Trophoblast cell (in vitro differentiated cells and primary cell): ENCODE measurements at places on chromosomes 2 and 18.
A peak's percentile ranks its signal among the peaks of the same experiment; 100 is the strongest.

DNA sequence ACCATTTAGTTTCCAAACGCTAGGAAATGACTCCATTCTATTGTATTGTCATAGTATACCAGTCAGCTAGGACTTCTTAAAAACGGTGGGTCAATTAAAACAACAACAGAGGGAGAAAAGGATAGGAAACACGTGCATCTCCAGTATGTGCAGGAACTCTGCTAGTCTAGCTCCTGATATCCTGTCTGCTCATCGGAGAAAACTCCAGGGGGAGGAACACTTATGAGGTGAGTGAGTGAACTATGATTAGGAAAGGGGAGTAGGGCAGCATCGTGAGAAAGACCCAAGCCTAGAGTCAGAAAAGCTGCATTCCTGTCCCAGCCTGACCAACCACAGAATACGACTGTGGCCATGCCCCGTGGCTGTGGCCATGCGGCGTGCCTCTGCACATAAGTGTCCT is 34.2 kb downstream of the DTNB start:
- peak; percentile 74 for DNase-seq
- peaks cover 8% of the 10 kb centered on the region for H3K4me1 ChIP-seq
- no peak overlapping the region for H3K27ac ChIP-seq

- no peaks in the 10 kb centered on the region for H3K36me3 ChIP-seq
- no peak overlapping the region for H3K4me3 ChIP-seq
- H3K27me3 ChIP-seq: no peaks in the 10 kb centered on the region
- peak; percentile 80 for DNase-seq
- peaks cover 7% of the 10 kb centered on the region for H3K4me1 ChIP-seq
- H3K27ac ChIP-seq: no peak overlapping the region
Observed at GRCh38 chr2:218448934-218449333, 30.0 kb downstream of the VIL1 start.

DNA sequence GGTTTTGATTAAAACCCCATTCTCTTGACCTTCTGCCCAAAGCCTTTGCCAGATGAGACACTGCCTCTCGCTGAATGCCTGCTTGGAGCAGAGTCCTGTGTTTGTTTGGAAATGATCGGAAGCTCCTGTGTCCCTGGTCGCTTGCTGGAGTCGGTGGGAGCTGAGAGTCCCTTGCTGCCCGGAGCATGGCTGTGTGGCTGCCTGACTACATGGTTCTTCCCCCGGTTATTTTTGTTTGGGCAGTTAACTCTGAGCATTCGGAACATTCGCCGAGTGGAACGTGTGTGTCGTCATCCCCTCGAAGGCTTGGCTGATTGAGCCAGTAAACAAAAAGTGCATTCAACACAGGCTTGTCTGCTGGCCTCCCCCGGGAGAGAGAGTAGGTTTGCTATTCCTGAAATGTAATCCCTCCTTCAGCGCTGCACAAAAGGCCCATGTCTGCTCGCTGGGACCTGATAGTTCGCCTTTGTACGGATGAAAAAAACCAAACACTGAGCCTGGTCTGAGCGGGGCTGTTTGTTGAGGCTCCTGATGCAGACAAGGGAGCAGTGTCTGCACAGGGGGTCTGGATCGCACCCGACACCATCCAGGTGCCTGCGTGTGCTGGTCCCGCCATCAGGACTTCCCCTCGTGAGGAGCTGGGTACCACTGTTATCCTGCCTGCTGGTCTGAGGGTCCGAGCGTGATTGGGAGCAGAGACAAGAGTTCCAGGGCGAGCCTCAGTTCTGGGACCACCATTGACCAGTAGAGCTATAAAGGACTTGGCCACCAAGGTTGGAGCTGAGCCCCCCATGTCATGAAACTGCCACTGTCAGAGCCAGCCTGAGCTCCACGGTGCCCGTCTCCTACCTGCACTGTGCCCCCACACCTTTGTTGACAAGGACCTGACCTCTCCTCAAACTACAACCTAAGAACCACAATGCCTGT is 83.8 kb downstream of the AGAP1 start:
- no peaks in the 10 kb centered on the region for H3K27me3 ChIP-seq
- peaks cover 38% of the 10 kb centered on the region for H3K4me1 ChIP-seq
- no peak overlapping the region for H3K4me3 ChIP-seq
- H3K27ac ChIP-seq: peak overlapping the region; percentile 51
- peak; percentile 46 for DNase-seq

GRCh38 chr2:216131175-216131926 is 22.2 kb downstream of the XRCC5 start:
- H3K4me3 ChIP-seq: no peak overlapping the region
- DNase-seq: no peak
- H3K27ac ChIP-seq: no peak overlapping the region

- H3K4me1 ChIP-seq: peaks cover 5% of the 10 kb centered on the region
- H3K27me3 ChIP-seq: no peaks in the 10 kb centered on the region
- no peaks in the 10 kb centered on the region for H3K36me3 ChIP-seq
- no peak for DNase-seq
- no peak overlapping the region for H3K4me3 ChIP-seq
- H3K27ac ChIP-seq: no peak overlapping the region
Observed at GRCh38 chr2:189213250-189213649, 33.7 kb upstream of the COL5A2 start.

- H3K27me3 ChIP-seq: no peaks in the 10 kb centered on the region
- no peaks in the 10 kb centered on the region for H3K36me3 ChIP-seq
- H3K27ac ChIP-seq: no peak overlapping the region
- H3K4me1 ChIP-seq: no peaks in the 10 kb centered on the region
Observed at GRCh38 chr2:189933041-189933440, 129.5 kb downstream of the MSTN start.

- no peak overlapping the region for H3K27ac ChIP-seq
- DNase-seq: peak; percentile 91
- no peak overlapping the region for H3K4me3 ChIP-seq
- H3K4me1 ChIP-seq: no peaks in the 10 kb centered on the region
- H3K36me3 ChIP-seq: no peaks in the 10 kb centered on the region
- no peaks in the 10 kb centered on the region for H3K27me3 ChIP-seq
Observed at GRCh38 chr18:59744271-59744721, 47.1 kb upstream of the CCBE1 start.

GRCh38 chr2:127579231-127579630 is 43.7 kb downstream of the MYO7B start:
- no peak overlapping the region for H3K27ac ChIP-seq
- no peaks in the 10 kb centered on the region for H3K4me1 ChIP-seq
- H3K36me3 ChIP-seq: no peaks in the 10 kb centered on the region
- no peaks in the 10 kb centered on the region for H3K27me3 ChIP-seq
- DNase-seq: no peak

DNA sequence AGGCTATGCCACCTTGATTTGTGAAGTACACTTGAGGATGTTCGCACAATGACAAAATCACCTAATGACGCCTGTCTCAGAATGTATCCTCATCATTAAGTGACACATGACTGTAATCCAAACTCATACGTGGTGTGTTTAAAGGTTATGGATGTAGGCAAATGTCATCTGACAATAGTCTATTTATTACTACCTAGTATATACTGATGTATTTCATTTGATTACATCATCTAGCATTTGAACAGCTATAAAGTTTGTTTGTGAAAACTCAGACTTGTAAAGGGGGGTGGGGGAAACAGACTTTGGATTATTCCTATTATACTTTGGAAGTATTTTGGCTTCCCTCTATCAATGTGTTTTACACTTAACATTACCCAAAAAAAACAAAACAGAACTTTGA is 129.9 kb downstream of the TANC1 start:
- peaks cover 2% of the 10 kb centered on the region for H3K4me1 ChIP-seq
- H3K36me3 ChIP-seq: peaks cover 3% of the 10 kb centered on the region
- no peak for DNase-seq
- H3K4me3 ChIP-seq: no peak overlapping the region
- no peak overlapping the region for H3K27ac ChIP-seq

- H3K4me1 ChIP-seq: no peaks in the 10 kb centered on the region
- H3K27ac ChIP-seq: no peak overlapping the region
- no peaks in the 10 kb centered on the region for H3K27me3 ChIP-seq
- peak; percentile 18 for DNase-seq
Observed at GRCh38 chr2:220434385-220434784, 807.0 kb downstream of the SLC4A3 start.

- H3K27ac ChIP-seq: no peak overlapping the region
- H3K4me3 ChIP-seq: no peak overlapping the region
- DNase-seq: no peak
- no peaks in the 10 kb centered on the region for H3K36me3 ChIP-seq
Observed at GRCh38 chr2:177671662-177672061, 279.1 kb downstream of the AGPS start.
